ENCODE measurements at places on chromosomes 12 and 14. TPM values are rescaled to one million over a fixed set of nuclear protein-coding genes. Genes with fewer than 3 reads are reported as not detected.

PTPRR gene
- 0.27 TPM for total RNA-seq

GRCh38 chr14:100346306-100347091, 23.4 kb downstream of the SLC25A47 start:
- no peak for DNase-seq
- H3K4me1 ChIP-seq: peaks cover 3% of the 10 kb centered on the region
- H3K27ac ChIP-seq: no peak overlapping the region
- no peaks in the 10 kb centered on the region for H3K36me3 ChIP-seq
- H3K27me3 ChIP-seq: no peaks in the 10 kb centered on the region
- H3K4me3 ChIP-seq: no peak overlapping the region

LRR1 gene
- 34.6 TPM for total RNA-seq

DNA sequence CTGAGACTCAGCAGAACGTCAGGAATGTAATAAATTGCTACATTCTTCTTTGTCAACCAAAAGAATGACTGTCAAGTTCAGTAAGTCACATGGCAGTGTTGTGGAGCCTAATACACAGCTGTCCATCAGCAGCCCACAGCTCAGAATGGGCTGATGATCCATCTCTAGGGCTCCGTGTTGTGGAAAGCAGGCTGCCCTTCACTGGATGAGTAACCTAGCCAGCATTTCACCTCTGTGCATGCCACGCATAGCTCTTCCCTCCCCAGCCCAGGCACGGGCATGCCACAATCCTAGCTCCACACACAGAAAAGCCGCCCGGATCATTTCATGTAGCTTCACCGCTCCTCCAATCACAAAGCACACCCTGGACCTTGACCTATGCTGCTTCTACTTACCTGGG, 878.0 kb upstream of the TMEM132C start:
- H3K27me3 ChIP-seq: no peaks in the 10 kb centered on the region
- no peak overlapping the region for H3K4me3 ChIP-seq
- H3K36me3 ChIP-seq: no peaks in the 10 kb centered on the region
- DNase-seq: no peak
- H3K4me1 ChIP-seq: no peaks in the 10 kb centered on the region
- H3K27ac ChIP-seq: no peak overlapping the region

POTEM gene
- not detected for total RNA-seq

LRP1-AS gene
- total RNA-seq: not detected

ERP27 gene
- 0.39 TPM for total RNA-seq

DNA sequence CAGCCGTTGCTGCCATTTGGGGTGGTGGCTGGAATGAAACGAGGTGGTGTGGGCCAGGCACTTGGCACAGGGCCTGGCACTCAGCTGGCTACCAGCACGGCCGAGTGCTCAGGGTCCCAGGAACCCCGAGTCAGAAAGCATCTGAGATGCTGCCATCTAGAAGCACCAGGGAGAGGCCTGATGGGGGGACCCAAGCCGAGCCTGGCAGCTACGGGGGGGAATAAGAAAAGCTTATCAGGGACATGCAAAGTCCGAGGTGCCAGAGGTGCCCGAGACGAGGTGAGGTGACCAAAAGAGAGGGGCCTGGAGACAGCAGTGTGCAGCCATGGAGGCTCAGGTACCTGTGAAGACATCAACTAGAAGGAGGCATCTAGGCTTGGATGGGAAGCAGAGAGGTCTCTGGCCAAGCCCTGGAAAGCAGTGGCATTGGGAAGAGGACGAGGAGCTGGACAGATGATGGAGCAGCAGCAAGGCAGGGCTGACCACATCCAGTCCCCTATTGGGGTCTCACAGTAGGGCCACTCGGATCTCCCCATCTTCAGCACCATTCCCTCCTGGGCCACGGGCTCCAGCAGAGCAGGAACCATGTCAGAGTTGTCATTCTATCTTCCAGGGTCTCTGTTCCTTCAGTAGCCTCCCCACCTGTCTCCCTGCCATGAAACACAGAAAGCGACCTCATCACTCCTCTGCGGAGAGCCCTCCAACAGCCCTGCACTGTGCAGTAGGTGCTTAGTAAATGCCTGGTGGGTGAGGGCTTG, 59.3 kb upstream of the DIO3 start:
- no peaks in the 10 kb centered on the region for H3K36me3 ChIP-seq
- no peaks in the 10 kb centered on the region for H3K27me3 ChIP-seq
- no peak for DNase-seq

COX8C gene
- total RNA-seq: not detected

GRCh38 chr12:24133384-24133783, 183.9 kb upstream of the SOX5 start:
- DNase-seq: no peak
- no peak overlapping the region for H3K4me3 ChIP-seq
- H3K36me3 ChIP-seq: no peaks in the 10 kb centered on the region
- no peaks in the 10 kb centered on the region for H3K4me1 ChIP-seq
- H3K27me3 ChIP-seq: no peaks in the 10 kb centered on the region
